AG20443 (cell line): ENCODE measurements at places on chromosomes 4 and X.

DNA sequence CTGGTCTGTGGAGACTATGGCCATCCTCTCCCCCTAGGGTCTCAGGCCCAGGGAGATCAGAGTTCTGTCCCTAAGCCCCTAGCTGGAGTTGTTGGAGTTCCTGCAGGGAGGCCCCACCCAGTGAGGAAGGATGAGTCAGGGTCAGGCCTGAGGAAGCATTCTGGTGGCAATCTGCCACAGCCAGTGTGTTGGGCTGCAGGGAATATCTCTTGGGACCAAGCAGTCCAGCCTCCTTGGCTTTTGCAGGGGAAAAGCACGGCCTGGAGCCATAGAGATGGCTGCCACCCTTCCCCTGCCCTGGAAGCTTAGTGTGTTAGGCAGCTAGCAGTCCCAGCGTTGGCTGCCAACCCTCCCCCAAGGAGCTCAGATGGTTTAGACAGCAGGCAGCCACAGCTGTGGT lies 202.4 kb downstream of the RTL9 start:
- DNase-seq = peak; percentile 23

GRCh38 chrX:19990151-19990555 lies 708 bp downstream of the BCLAF3 start:
- peak; percentile 14 for DNase-seq

- DNase-seq = no peak
Observed at GRCh38 chr4:16597443-16597842, 301.0 kb downstream of the LDB2 start.

GRCh38 chrX:148513661-148514060 lies 13.2 kb downstream of the AFF2 start:
- no peak for DNase-seq
